ENCODE measurements at places on chromosomes 16 and 17.

- DNase-seq = no peak
Observed at GRCh38 chr17:55332296-55333041, 67.7 kb downstream of the HLF start.

- DNase-seq = no peak
Observed at GRCh38 chr17:18937981-18938691, 13.8 kb upstream of the SLC5A10 start.

DNA sequence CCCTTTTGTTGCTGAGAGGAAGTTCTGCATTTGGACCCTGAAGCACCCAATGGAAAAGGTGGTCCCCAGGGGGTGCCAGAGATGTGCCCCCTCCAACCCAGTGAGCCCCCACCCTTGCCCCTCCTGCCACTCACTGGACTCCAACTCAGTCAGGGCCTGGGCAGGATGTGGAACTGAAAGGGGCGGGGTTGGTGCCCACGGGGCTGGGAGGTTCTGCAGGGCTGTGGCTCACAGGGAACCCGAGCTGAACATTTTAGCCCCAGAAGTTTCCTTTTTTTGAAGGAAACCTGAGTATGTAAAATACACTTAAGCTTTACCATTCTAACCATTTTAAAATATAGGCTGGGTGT is 15.8 kb upstream of the OGFOD3 start:
- no peak for DNase-seq

- no peak for DNase-seq
Observed at GRCh38 chr17:16003841-16004240, 4.2 kb downstream of the TTC19 start.

DNA sequence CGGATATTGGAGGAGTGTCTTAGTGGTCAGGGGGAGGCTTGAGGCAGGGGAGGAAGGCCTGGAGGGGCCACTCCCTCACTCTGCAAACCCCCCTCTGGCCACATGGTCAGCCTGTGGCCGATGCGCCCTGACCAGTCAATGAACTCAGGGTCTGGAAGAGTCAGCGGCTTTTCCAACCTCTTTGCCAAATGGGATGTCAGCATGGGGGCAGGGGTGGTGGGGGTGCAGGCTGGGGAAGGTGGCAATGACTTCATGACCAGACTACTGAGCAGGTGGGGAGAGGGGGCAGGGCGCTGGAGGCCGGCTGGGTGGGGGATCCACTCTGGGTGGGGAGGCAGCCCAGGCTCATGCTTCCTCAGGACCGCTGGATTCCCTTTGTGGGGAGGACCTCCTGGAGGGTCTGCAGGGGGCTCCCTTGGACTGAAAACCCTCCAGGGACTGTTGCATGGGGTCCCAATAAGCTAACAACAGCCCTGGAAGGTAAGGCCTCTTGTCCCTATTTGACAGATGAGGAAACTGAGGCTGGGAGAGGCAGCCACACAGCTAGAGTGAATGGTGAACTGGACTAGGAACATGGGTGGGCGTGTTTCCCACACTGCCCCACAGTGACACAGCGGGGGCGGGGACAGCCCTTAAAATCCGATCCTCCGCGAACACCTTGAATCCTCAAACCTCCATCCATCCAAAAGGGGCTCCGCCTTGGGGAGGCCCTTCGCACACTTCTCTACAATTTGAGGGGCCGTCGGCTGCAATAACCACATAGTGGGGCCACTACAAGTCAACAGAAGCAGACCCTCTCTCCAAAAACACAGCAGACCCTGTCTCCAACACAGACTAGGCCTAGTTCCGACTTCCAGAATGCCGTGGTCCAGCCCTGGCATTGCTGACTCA is 81.0 kb upstream of the TOB1 start:
- no peak for DNase-seq

DNA sequence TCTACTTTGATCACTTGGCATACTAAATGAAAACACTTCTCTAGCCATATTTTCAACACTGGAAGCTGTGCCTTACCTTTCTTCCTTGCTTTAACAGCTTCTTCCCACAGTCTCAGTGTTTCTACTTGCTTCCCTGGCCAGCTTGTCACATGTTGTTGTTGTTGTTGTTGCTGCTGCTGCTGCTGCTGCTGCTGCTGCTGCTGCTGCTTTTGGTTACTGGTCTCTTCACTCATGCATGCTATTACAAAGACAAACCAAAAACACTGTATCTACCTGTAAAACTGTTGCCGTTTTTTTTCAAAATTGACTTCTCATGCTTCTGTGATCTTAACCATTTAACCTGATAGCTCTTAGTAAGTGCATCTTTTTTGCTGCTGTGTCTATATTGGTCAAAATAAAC is 9.0 kb downstream of the VEZF1 start:
- DNase-seq = no peak

GRCh38 chr16:66295213-66295612 is 71.3 kb upstream of the CDH5 start:
- no peak for DNase-seq

DNA sequence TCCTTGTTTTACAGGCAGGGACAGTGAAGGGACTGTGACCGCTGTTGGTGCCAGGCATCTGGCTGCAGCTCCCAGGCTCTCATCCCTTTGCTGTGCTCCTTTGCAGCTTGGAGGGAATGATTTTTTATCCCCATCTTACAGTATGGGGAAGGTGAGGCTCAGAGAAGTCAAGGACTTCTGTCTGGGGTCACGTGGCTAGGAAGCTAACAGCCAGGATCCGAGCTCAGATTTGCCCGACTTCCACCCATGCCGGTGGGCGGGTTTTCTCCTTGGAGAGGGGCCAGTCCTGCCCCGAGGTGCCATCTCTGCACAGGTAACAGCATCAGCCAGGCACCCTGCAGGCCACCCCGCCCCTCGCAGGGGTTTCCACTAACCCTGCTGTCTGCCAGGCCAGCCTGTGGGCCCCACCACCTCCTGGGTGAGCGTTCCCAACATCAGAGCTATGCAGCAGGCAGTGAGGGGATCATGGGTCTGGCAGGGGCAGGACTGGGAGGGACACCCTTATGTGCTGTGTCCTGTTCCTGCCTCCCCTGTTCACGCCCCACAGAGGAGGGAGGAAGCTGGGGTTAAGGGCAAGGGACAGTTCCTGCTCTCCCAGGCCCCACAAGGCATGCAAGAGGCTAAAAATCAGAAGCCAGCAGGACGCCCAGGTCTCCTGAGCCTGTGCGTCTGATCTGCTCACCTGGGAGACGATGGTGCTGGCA is 25.4 kb downstream of the JPH3 start:
- no peak for DNase-seq

DNA sequence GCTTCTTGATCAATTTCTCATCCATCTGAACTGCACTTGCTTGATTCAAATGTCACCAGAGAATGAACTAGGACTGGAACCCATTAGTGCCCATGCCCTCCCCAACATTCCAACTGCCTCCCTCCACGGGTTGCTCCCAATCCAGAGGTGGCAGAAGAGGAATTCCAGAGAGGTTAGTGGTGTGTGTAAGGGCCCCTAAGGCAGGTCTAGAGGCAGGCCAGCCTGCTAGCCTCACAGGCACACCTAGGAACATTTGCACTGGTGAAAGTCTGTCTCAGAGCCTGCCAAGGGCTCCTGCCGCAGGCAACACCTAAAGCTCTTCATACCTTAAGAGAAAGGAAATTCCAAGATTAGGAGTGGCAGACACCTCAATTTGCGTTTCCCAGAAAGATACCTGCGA is 21.2 kb upstream of the CMTM4 start:
- no peak for DNase-seq

DNA sequence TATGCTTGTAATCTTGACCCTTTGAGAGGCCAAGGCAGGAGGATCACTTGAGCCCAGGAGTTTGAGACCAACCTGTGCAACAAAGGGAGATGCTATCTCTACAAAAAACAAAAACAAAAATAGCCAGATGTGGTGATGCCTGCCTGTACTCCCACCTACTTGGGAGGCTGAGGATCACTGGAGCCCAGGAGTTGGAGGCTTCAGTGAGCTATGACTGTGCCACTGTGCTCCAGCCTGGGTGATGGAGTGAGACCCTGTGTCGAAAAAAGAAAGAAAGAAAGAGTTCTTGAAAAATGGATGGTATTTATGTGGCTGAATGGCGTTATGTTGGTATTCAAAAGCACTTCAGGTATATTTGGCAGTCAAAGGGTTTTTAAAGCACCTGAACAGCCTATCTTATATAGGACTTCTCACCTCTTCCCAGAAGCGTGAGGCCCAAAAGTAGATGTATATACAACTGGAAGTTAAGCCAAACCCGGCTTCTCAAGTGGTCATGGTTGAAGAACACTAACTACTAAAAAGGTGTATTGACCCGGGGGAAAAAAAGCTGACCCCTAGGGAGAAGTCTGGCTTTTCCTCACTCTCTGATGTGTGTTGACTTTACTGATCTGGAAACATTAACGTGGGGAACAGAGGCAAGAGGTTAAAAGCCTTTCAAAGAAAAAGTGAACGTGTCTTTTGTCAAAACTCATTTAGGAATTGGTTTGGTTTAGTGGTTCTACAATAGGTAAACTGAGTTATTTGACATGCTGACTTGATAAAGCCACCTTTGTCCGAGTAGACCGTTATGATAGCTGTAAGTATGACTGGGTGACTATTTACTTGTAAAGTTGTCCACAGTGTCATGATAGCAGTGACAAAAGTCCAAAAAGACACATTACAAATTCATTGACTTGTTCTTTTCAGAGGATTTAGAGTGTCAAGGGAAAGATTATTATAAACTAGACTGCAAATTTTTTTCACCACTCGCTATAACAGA is 183.4 kb downstream of the IRX3 start:
- no peak for DNase-seq

DNA sequence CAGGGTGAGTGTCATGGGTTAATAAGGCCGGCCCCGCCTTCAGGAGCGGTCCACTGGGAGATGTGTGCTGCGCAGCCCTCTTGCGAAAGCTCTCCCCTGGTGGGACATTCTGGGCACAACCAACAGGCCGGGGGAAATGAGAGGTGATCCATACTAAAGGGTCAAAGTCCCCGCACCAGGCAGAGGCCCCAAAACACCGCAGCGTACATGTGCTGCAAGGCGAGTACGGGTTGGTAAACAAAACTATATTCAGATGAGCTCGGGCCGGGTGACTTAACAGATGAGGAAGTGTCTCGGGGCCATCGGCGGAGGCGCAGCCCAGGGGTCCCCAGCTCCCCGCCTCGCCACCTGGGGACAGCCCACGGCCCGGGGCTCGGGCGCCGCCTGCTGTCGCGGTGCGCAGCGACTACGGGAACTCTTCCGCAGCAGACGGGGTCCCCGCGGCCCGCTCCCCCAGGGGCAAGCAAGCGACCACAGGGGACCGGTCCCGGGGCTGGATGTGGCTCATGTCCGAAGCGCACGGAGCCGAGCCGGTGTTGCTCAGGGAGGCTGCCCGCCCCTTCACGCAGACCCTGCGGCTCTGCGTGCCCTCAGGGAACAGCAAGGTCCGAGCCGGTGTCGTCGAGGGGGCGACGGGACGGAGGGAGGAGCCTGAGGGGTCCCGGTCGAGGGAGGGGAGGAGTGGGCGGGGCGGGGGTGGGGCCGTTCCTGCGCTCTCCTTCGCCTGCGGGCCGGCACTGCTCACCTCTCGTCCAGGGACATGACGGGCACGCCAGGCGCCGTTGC is at the start of gene RAB37:
Gene RAB37 (plus strand): TSS at position 744 of the 786 bp plus-strand sequence. CDS start 17 bp downstream, at position 761.
- DNase-seq = peak; percentile 74

DNA sequence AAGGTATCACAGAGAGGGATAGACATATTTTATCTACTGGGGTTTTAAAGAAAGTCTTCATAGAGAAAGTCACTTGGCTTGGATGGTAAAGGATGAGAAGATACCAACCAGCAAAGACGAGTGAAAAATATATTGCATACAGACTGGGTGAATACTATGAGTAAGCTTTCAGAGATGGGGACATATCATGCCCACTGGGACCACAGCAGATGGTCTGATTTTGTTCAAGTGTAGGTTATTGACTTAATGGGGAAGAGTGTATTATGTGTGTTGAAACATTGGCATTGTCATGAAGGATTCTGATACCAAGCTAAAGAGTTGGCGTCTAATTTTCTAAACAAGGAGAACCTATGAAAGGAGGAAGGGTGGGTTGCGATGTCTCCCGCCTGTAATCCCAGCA is 13.8 kb upstream of the MMD start:
- no peak for DNase-seq

DNA sequence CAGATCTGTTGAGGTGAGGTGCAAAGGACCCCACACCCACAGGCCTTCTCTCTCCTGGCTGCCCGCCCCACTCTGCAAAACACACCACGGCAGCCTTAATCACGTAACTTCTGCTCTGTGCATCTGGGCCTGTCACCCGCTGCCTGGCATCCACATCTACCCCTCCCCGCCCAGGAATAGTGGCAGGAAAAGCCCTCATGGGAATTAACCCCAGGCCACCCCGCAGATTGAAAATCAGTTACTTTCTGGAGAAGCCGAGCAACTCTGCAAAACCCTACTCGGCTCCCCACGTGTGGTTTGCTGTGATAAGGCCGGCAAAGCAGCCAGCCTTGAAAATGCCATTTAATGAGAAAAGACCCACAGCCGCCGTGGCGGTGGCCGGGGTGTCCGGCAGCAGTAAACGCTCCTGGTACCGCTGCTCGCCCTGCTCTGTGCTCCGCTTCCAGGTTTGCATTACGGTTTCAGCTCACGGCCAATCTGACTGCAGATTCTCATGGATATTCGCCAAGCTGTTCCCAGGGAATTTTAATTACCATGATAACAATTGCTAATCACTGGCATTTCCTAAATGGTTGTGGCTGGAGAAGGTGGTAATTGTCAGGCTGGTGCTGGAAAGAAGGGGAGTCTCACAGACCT is 78.0 kb upstream of the DOC2B start:
- no peak for DNase-seq

DNA sequence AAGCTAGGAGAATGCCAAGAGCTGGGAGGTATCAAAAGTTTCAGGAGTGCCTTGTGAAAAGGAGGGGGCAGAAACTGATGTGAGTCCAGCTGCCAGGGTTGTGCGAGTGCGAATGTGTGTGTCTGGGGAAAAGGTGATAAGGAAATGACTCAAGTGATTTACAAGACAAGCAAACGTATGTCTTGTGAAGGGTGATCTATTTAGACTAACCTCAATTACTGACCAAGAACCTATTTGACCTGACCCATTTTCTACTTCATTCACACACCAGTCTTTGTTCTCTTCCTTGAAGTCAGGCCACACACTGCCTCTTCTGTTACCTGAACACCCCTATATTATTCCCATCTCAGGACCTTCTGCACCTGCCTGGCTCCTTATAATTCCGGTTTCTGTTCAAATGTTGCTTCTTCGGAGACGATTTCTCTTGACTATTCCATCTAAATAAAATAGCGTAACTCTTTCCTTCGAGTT is 1.0 kb downstream of the GDE1 start:
- DNase-seq = no peak

All from neural progenitor cell (in vitro differentiated cells).